ENCODE measurements at places on chromosomes 2 and 18.

DNA sequence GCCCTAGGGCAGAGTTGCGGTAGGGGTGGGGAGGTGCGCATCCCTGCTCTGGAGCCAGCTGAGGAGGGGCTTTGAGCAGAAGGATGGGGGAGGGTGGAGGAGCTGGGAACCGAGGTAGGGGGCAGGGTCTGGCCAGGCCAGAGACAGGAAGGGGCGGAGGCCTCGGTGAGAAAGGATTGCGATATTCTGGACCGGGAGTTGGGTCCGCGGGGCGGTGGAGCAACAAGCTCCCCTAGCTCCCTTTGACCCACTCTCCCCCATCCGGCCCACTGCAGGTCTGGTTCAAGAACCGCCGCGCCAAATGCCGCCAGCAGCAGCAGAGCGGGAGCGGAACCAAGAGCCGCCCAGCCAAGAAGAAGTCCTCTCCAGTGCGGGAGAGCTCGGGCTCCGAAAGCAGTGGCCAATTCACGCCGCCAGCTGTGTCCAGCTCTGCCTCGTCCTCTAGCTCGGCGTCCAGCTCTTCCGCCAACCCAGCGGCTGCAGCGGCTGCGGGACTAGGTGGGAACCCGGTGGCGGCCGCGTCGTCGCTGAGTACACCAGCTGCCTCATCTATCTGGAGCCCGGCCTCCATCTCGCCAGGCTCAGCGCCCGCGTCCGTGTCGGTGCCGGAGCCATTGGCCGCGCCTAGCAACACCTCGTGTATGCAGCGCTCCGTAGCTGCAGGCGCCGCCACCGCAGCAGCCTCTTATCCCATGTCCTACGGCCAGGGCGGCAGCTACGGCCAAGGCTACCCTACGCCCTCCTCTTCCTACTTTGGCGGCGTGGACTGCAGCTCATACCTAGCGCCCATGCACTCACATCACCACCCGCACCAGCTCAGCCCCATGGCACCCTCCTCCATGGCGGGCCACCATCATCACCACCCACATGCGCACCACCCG is 4.8 kb downstream of the OTX1 start:
- peak; percentile 27 for DNase-seq

DNA sequence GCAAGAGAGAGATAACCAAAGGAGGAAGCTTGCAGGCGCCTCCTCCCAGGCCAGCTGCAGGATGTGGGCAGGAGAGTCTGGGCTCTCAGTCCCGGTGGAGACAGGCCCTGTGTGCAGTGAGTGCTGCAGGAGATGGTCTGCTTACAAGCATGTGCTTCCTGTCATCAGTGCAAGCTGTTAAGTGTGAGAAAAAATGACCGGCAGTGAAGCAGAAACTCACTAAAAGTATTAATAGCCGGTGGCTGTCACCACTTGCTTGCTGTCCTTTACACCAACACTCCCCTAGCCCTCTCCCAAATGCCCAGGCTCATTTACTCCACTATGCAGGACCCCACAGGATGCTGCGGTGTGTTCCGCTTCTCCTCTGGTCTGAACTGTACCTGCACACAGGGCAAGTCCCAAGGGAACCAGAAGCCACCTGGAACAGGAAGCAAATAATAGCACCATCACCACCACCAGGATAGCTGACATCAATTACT is 435.6 kb upstream of the HS6ST1 start:
- peak; percentile 79 for DNase-seq

- DNase-seq: no peak
These were observed 328.2 kb downstream of the PID1 start for GRCh38 chr2:228942856-228943255.

DNA sequence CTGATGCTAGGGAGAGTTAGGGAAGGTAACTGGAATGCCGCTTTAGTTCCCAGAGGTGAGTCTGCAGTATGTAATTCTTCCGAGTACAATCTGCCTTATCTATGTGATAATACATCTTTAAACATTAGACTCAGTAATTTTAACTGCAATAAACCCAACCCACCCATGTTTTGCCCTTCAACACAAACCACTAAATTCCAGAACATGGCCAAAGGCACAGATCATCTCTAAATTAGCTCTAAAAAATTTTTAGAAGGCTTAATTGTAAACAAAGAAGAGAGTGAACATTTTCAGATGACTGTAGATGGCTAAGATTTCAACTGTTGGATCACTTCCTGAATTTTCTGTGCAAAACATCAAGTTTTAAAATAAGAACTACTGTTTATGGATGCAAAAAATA is 488.7 kb upstream of the ID2 start:
- DNase-seq: no peak

DNA sequence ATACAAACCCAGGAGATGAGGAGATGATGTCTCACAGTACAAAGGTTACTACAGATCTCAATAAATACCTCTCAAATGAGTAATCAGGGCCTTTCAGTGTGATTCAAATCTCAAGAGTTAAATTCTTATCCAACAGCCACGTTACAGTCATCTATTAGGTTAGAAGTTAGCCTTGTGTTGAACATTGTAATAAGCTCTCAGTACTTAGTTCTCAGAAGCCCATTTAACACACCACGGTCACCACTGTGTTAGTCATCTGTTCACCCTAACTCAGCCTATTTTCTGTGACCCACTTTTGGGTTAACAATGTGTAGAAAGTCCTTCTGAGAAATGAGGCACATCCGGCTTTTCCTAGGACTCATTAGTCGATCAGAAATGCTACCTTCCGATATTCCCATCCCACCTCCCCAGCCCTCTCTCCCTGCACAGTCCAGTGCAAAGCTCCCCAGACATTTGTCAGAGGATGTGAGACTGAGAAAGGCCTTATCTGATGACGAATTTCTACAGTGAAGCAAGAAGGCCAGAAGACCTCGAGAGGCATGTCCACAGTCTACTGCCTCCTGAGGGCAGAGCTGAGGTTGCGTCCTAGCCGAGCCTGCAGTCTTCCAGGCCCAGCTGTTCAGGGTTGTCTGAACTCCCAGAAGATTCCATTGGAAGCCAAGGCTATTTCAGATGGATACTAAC is 92.6 kb downstream of the ACTR2 start:
- peak; percentile 24 for DNase-seq

GRCh38 chr2:62410926-62411456 is 95.0 kb downstream of the TMEM17 start:
- DNase-seq: no peak

DNA sequence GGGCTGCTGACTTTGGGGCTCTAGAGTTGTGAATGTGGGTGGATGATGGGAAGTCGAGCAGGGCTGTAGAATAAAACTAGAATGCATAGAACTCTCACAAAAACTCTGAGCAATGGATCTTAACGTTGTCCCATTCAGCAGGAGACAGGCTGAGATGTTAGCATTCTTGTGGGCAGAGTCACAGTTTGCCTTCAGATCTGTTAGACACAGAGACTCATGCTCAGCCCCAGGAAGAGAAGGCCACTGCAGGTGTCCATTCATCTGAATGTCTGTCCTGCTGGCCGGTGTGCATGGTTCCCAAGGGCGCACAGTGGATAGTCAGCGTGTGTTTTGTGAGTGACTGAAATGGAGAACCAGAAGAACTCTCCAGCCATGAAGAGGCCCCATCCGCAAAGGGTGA is 111.3 kb downstream of the TSN start:
- no peak for DNase-seq

DNA sequence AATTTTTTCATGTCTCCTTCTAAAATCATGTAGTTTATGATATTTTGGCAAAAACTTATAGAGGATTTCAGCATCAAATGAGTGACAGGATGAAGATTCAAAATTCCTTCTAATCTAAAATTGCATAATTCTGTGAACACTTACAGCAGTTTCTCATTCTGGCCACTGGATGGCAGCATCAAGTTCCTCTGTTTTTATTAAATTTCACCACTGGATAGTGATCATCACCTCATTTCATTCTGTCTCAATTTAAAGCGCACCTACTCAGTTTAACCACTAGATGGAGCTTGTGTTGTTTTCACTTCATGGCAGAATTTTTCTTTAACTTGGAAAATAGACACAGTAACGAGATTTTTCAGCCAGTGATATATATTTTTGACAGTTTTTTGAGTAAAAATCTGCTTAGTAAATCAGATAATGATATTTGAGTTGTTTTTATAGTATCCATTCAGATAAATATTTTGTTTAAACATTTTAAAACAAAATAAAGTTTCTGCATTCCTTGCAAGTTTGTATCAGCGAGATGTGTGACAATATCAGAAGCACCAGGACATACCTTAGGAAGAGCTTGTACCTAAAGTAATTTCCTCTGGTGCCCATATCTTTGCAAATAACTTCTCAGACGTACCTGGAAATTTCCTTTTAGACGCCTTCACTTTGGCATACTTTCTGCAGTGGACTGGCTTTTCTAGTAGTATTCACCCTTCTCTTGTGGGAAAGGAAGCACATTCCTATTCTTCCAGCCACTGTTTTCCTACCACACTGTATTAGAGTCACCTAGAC is 94.7 kb upstream of the ARHGAP15 start:
- peak; percentile 93 for DNase-seq

GRCh38 chr18:48740851-48741485 is 202.1 kb downstream of the CTIF start:
- DNase-seq: no peak

- DNase-seq: no peak
These were observed 174.6 kb downstream of the ZNF385B start for GRCh38 chr2:179686718-179687342.

- peak; percentile 4 for DNase-seq
These were observed 156.5 kb downstream of the MYO5B start for GRCh38 chr18:50038448-50038847.

DNA sequence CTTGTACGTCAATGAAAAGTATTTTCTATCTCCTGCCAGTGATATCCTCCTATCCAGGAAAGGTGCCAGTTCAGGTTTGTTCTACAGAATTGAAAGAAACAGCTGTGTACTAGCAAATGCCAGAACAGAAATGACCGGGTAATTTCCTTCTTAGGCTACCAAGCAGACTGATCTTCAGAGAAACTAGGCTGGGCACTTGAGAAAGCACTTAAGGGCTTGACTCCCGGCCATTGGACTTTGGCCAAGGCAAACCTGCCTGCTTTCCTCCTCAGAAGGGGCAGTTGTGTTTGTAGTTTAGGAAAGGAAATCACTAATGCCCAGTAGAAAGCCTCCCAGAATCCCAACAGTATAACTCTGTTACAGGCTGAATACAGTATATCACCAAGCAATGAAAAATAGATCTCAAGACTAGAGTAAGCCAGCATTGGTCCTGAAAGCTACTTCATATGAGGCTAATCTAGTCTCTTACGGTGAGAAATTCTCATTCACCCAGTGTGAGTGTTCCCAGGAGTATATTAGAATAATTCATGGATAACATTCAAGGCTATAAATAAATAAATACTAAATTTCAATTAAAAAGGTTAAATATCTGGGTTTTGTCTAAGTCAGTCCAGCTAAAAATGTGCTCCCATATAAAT is 43.0 kb upstream of the COL5A2 start:
- DNase-seq: no peak

- no peak for DNase-seq
These were observed 141.8 kb downstream of the MYO5B start for GRCh38 chr18:50053111-50053510.

- DNase-seq: no peak
These were observed 44.6 kb downstream of the DPP4 start for GRCh38 chr2:162029287-162029901.

- no peak for DNase-seq
These were observed 257.6 kb downstream of the ANKRD30B start for GRCh38 chr18:15005313-15006130.

- DNase-seq: no peak
These were observed 52.0 kb upstream of the TRIM43 start for GRCh38 chr2:95539836-95540235.

DNA sequence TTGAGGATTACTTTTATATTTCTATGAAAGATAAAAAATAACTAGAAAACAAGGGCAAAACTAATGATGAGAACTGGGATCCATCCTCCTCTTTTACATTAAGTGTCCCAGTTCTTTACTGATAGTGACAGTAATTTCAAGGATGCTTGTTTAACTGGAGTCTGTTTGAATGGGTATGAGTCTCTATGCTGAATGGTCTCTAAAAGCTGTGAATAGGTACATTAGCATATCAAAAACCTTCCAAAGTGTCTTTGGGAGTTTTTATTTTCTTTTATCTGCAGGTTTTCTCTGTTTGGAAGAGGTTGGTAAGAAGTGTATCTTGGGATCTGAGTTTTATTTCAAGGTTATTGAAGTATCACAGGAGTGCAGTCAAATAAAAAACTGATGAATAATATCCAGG is 30.0 kb downstream of the DSEL start:
- no peak for DNase-seq

Data from hematopoietic multipotent progenitor cell treated with erythropoietin and hydrocortisone succinate and interleukin-3 and kit ligand, for 6 days (in vitro differentiated cells).